ENCODE measurements at places on chromosomes 1 and 21.
A peak's percentile ranks its signal among the peaks of the same experiment; 100 is the strongest.

GRCh38 chr1:115837341-115837739, 3.6 kb downstream of the NHLH2 start:
- DNase-seq, result no peak

- DNase-seq, result no peak
These were observed 308.9 kb downstream of the RWDD3 start for GRCh38 chr1:95542936-95543335.

- DNase-seq, result no peak
These were observed 99.2 kb upstream of the BTG3 start for GRCh38 chr21:17711896-17712295.

- no peak for DNase-seq
These were observed 6.4 kb downstream of the TMPRSS3 start for GRCh38 chr21:42389449-42389835.

DNA sequence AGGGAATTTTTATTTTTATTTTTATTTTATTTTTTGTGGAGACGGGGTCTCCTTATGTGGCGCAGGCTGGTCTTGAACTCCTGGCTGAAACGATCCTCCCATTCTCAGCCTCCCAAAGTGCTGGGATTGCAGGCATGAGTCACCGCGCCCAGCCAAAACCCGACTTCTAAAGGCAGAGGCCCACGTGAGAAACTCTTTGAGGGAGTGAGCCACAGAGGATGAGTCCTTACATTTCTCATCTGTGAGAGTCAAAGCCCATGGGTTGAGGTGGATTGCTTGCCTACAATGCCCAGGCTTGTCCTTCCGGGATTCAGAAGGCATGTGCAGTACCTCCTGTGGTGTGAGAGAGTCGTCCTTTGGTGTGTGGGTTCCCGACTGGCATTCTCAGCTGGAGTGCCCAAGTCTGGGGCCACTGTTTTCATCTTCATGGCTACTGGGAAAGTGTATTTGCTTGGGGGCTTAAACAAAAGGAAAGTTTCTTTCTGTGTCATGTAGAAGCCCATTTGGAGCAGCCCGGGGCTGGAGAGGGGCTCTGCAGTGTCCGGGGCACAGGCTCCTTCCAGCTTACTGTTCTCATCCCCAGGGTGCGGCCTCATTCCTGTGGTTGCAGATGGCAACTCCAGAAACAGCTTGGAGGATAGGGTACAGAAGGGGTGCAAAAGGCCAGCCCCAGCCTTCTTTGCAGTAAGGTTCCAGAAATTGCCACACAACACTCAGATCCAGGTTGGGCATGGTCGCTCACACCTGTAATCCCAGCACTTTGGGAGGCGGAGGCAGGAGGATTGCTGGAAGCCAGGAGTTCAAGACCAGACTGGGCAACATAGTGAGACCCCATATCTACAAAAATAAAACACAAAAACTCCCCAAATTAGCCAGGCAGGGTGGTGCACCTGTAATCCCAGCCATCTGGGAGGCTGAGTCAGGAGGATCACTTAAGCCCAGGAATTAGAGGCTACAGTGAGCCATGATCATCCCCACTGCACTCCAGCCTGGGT, 29.4 kb upstream of the CSF3R start:
- DNase-seq, result peak; percentile 10

GRCh38 chr1:203051841-203052324, 25.6 kb downstream of the PPFIA4 start:
- DNase-seq, result no peak
